ENCODE measurements at places on chromosomes 2 and 18.

DNA sequence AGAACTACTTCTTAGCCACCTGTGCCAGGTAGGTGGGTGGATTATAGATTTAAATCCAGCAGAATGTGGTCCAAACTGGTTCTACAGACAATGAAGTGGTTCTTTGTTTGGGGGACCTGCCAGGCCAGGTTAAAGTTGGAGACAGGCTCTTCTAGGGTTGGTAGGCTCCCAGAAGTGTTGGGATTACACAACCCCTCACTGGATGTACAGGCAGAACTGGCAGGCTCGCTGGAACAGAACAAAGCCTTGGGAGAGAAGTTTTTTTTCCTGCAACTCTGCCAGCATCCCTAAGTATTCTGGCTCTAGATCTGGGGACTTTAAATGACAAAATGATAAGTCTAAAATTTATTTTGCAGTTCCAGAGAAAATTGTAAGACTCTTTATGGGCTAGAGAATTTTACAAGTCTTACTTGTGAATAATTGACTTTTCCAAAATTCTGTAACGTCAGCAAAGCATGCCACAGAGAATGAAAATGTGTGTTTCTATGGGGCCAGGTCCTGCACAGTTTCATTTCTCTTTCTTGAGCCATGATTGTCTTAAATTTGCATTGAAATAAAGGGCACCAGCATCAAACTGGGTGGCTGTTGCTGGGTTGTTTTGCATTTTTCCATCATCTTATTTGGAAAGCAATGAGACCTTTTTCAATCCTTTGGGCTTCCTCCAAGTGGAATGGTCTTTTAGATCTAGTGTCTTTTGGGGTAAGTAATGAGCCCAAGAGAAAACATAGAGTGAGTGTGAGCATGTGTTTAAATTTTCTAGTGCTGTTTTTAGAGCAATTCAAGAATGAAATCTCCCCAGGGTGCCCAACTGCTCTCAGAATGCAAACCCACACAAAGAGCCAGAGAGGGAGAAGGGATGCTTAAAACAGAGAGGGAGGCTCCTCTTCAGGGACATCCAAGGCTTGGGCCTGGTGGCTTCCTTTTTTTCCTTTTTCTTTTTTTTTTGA is 32.4 kb upstream of the ATL2 start:
- DNase-seq = no peak

GRCh38 chr2:39266916-39267434 is 23.2 kb upstream of the CDKL4 start:
- no peak for DNase-seq

- DNase-seq = no peak
Measured at GRCh38 chr2:113111823-113112287, 15.5 kb upstream of the IL1RN start.

DNA sequence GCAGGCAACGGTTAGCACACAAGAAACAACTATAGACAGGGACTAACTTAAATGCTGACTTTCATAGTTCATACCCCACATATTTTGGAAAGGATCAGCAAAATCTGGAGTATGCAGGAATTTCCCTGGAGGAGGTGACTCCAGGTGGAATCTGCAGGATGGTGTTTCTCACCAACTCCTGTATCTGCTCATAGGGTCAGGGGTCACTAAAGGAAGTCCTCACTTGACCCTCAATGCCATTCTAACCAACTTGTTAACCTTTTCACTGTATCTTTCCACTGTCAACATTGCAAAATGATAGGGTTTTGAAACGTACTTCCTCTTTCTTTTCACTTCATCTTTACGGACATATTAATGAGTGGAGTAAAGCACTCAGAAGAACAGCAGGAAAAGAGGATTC is 207.0 kb upstream of the CXCR4 start:
- no peak for DNase-seq

- no peak for DNase-seq
Measured at GRCh38 chr2:104481341-104481740, 372.6 kb upstream of the POU3F3 start.

- DNase-seq = no peak
Measured at GRCh38 chr2:236047886-236048540, 120.2 kb downstream of the GBX2 start.

DNA sequence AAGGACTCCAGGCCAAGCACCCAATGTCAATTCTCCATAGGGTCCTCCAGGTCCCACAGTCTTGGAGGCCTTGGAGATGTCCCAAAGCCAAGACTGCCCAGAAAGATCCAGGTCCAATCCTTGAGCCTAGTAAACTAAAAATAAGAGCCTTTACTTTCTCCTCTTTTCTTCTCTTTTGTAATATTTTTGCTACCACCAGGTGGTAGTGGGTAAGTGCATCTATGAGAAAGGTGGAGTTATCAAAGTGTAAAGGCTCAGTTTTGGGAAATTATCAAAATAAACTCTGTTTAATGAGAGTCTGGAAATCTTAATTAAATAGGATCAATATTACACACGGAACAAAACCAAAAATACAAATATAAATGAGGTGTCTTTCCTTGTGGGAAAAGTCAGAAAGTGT is 276.4 kb downstream of the ALK start:
- no peak for DNase-seq

DNA sequence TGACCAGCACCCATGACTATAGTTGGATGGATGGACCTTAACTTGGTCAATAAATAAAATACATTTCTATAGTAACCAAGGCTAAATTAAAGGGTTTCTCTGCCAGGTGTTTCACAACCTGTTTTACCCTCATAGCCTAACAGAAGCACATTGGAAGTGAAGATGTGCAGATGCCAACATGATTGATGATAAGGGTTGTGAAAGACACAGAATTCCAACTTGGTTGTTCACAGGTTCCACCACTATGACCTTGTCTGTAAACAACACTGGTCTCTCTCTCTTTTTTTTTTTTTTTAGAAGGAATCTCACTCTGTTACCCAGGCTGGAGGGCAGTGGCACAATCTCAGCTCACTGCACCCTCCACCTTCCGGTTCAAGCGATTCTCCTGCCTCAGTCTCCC is 37.5 kb upstream of the PTH2R start:
- DNase-seq = no peak

DNA sequence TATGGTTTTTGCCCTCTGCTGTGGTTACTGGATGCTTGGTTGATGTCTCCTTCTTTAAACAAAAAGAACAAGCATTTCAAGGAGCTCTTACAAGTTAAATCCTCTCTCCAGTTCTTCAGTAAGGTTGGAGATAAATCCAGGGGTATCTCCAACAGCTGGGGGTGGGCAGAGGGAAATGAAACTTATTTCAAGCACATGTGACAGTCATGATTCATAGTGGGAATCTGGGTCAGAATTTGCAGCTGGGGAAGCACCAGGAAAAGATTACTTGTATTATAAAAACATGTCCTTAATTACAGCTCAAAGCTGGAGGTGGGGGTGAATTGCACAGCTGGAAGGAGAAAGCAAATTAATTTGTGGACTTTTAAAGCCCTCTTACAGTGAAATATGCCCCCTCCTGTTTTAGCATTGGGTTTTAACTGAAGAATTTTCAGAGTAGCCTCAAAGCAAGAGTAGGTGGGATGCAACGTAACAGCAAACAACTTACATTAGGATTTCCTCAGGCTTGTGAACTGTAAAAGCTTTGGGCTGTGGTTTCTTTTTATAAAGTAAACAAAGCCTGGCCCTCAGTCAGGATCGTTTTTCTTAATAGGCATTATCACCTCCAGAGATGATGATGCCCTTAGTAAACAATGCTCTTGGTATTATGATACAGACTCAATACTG is 596.4 kb downstream of the NYAP2 start:
- no peak for DNase-seq

- DNase-seq = no peak
Measured at GRCh38 chr2:140657657-140658056, 1473.2 kb downstream of the LRP1B start.

DNA sequence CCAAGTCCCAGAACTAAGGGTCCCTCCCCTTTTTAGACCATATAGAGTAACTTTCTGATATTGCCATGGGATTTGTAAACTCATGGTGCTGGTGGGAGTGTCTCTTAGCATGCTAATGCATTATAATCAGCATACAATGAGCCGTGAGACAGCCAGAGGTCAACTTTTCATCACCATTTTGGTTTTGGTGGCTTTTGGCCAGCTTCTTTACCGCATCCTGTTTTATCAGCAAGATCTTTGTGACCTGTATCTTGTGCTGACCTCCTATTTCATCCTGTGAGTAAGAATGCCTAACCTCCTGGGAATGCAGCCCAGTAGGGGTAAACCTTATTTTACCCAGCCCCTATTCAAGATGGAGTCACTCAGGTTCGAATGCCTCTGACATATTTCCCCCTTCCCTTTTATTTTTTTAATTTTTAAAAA is 148.2 kb downstream of the PHLPP1 start:
- no peak for DNase-seq

DNA sequence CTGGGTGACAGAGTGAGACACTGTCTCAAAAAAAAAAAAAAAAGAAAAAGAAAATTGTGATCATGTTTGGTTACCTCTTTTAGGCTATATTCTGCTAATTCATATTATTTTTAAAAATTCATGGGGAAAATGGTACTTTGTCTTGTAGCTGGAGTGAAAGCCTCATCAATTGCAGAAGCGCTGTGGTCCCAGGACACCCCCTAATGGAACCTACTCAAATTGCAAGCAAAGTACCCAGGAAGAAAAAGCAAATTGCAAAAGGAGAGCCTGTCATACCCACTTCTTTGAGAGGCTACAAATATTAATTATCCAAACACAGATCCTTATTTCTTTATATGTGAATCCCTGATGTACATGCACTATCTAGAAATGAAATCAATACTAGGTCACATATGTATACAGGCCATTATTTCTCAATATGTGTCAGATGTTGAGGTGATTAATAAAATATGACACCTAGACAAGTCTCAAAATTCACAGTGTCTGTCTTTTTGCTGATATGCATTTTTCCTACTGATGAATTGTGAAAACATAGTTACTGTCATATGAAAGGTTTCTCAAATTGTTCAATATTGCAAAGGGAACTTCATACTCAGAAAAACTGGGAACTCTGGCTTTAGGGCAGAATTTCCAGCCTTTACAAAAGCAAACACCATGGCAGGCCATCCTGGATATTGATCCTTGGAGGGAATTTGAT is 12.6 kb downstream of the CRACDL start:
- no peak for DNase-seq

DNA sequence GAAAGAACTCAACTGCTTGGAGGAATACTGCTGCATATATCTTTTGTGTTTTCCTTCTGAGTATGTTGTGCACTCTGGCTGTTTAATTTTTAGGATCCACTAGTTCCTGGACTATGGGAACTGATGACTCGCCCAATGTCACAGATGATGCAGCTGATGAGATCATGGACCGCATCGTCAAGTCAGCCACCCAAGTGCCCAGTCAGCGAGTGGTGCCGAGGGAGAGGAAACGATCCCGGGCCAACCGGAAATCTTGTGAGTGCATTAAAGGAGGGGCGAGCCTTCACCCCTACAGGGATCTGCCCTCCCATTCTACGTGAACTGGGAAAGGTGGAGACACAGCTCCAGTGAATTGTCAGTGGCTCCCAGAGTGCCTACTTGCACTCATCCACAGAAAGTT is 59.6 kb downstream of the TPGS2 start:
- DNase-seq = no peak

- DNase-seq = no peak
Measured at GRCh38 chr2:158650646-158651357, 144.3 kb upstream of the DAPL1 start.

DNA sequence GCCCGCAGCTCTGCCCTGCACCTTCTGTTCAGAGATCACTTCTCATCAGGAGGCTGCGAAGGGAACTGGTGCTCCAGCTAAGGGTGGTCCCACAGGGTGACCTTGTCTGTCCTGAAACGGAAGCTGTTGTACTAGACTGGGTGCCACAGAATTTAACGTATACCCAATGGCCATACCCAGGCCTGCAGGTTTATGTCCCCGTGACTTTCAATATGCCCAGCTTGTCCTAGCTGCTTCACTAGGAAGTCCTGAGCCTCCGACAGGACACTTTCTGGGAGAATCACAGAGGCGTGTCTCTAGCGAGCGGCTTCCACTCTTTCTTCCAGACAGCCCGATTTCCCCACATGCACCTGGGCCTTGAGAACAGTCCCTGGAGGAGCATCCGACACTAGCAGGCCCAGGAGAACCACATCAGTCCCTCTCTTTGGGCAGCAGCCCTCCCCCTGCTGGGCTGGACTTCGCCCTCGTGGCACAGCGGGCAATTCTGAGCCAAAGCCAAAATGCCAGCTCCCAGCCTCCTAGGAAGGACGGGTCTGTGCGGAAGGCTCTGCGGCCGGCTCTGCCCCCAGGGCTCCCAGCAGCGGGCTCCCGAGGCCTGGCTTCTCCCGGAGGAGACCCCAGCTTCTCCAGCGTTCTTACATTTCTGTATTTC is 91.9 kb upstream of the OTOS start:
- DNase-seq = no peak

DNA sequence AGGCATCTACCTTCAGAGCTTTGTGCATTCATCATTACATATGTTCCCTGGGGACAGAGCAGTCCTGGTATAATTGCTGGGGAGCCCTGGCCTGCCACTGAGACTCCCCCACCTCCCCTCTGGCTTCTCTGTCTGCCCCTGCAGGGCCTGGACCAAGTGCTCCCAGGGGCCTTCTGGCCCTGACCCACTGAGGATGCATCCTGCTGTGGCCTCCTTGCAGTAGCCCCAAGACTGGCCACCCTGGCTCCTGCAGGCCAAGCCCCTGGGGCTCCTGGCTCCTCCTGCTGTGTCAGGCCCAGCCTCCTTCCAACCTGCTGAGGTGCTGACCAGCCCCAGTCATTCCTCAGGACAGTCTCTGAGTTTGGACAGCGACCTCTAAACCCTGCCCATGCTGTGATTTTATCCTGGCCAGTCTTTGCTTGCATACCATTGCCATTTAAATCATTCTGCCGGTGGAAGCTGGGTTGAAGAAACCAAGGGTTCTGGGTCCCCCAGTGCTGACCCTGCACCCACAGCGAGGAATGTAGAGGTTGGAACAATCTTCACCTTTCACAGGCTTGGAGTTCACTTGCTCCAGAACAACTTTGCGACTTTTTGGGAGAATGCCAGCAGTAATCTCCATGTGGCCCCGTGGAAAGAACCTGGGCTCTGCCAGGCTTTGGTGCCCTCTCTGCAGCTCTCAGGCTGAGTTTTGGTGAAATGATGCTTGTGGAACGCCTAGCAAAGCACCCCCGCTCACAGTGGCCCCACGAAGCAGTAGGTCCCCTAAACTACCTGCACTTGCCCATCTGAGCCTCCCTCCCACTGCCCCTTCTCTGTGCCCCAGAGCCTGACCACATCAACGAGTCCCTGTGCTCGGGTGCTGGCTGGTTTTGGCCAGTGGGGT is 167.3 kb upstream of the GLI2 start:
- no peak for DNase-seq

DNA sequence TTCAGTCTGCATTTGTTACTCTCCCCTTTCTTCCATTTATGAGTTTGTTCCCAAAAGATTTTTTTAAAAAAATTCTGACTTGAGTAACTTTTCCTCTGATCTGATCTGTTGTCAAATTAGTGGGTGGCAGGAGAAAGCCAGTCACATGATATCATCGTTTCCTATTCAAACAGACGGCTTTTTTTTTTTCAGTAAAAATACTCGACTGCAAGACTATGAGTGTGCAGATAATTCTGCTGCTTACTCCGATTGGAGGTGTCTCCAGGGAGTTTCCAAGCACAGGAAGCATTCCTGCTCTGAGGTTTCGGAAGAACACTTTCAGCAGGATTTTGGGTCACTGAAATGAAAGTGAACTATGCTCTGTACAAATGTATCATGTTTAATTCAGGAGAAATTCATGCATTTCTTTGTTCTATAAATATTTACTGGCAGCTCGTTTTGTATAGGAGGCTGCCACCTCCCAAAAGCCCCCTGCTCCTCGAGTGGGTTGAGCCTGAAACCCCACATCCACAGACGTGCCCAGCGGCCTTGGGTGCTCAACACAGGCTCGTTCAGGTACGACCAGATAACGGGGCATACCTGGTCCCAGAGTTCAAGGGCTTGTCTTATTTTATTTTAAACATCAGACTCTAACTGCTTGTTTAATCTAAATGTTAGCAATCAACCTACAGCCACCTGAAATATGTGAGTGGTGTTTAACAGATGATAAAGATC is 126.9 kb upstream of the ZNF516 start:
- DNase-seq = no peak

Measured in CD4-positive, alpha-beta T cell treated with Interleukin-4 for 4 hours (primary cell).